ENCODE measurements at places on chromosomes 2 and 18.

- no peak for DNase-seq
Measured at GRCh38 chr2:160255408-160255807, 55.3 kb upstream of the ITGB6 start.

- no peak for DNase-seq
Measured at GRCh38 chr2:181483876-181484275, 26.7 kb downstream of the ITGA4 start.

DNA sequence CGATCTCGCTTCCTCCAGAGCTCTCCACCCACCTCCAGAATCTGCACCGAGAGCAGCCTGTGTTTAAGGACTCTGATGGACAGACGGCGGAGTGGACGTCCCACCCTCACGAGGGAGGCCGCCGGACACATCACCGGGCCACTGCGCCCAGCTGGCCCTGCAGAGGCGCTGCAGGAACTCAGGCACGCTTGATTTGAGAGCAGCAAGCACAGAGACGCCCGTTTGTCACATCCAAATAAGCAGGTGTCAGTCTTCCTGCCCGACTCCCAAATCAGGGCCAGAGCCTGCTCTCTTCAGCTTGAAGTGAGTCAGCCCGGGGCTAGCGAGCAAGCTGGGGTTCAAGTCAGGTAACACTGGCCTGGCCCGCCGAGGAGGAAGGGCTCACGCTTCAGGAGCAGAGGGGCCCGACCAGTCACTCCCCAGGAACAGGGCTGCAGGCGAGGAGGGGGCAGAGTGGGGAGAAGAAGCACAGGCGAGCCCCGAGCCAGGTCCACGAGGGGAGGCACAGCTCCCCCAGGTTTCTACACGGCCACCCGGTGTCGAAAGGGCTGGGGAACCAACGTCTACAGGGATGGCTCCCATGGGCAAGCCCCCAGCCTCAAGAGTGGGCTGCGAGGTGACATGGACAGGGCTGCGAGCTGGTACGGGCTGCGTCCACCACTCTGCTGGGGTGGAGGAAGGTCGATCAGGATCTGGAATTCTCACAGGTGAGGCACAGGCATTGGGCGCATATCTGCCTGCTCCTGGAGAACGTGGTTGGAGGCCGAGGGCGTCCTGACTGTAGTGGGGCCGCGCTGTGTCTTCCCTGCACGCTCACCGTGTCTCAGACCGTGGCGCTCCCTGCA, 52.5 kb upstream of the CTDP1 start:
- DNase-seq, result no peak

GRCh38 chr2:79996709-79997108, 307.8 kb downstream of the LRRTM1 start:
- no peak for DNase-seq

- no peak for DNase-seq
Measured at GRCh38 chr2:239695728-239696240, 295.0 kb upstream of the HDAC4 start.

DNA sequence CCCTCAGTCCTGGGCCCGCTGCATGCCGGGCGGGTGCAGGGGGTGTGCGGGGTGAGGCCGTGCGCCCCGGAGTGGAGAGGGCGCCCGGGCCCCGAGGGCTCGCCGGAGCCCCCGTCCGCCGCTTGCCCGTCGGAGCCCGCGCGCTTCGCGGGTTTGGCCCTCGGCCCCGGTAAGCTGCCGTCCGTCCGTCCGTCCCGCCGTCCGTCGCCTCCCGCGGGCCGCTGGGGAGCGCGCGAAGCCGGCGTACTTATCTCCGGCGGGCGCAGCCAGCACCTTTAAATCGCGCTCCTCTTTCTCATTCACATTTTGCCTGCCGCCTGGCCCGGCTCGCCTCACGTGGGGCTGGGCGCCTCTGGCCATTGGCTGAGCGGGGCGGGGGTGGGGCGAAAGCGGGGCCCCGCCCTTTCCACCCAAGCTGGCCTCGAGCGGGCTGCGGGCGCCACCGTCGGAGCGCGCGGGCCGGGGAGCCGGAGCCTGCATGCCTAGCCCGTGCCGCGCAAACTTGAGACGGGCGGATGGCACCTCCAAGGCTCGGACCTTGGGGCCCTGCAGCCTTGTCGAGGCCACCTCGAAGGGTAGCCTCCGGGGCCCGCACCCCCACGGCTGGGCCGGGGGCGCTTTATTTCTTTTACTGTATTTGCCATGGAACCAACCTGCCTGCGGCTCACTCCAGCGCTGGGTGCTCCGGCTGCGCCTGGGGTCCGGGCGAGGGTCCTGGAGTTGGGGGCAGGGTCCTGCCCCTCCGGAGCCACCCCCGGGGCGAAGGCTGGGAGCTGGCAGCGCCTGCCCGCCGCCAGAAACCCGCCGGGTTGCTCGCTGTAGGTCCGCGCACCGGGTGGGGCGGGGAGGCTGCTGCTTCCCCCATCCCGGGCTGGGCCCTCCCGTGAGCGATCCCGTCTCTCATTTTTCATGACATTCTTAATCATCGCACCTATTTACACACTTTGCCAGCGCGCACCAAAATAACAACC, at the start of gene GBX2:
TSS of gene GBX2 (minus strand) at position 277 of the 971 bp plus-strand sequence. CDS start 415 bp downstream, outside the sequence.
- peak; percentile 65 for DNase-seq

DNA sequence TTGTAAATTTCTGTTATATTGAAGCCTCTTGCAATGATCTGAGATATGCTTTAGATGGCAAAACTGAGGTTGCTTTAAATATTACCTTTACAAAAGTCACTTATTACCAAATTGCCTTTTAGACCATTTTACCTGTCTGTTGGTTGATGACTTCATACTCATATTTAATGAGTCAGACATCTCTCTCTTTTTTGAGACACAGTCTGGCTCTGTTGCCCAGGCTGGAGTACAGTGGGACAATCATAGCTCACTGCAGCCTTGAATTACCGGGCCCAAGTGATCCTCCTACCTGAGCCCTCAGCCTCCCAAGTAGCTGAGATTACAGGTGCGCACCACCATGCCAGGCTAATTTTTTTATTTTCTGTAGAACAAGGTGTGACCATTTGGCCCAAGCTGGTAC, 11.5 kb upstream of the PPP4R3B start:
- no peak for DNase-seq

DNA sequence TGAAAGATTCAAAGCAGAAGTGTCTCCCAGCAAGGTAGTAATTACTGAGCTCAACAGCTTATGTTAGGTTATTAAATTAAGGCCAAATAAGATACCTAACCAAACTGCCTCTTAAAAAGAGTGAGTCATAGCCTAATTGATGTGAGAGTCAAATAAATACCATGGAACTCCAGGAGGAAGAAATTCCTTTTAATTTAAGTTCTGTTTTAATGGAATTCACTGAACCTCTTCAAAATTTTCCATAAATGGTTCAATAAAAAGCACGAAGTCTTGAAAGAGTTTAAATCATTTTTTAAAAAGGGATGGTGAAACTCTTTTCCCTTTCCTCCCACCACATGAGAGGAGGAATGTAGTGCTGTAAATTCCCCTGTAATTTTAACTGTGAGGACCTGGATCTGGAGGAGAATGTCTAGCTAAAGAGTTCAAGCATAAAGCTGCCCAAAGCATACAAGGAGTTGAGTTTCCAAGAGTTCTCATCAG, 180.8 kb upstream of the MMADHC start:
- no peak for DNase-seq

- no peak for DNase-seq
Measured at GRCh38 chr2:9405636-9406035, 17.7 kb downstream of the ITGB1BP1 start.

DNA sequence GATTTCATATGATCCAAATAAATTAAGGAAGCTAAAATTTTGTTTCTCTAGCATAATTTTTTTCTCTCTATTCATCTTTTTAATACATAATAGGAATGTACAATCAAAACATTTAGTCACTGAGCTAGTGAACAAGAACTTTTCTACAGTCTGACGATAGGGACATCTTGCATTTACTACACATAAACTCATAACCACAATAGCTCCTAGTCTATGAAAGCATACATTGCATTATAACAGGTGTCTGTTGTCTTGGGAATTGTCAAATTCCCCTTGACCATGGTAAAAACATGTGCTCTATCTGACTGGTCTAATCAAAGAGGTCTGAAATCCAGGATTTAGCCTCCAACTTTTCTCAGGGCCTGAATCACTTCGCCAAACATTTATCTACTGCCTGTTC, 144.8 kb downstream of the FAM124B start:
- DNase-seq, result no peak

GRCh38 chr2:192197357-192197756, 2.6 kb upstream of the TMEFF2 start:
- DNase-seq, result no peak

DNA sequence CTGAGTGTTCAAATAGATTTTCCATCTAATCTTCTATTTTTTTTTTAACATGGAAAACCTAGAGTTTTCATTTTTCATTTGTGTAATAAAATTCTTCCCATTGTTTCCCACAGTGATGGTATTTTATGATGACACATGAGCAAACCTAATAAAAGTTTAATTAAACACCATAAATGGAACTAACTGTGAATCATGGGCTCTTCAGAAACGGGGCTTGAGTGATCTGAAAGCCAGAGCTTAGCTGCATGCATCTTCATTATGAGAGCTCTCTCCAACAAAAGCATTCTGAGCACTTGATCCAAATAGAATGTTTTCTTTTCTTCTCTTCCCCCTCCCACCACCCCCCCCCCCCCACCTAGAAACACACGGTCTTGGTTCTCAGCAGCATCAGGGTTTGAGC, 82.1 kb upstream of the REV1 start:
- no peak for DNase-seq

GRCh38 chr2:108586631-108587030, 52.4 kb downstream of the LIMS1 start:
- no peak for DNase-seq

DNA sequence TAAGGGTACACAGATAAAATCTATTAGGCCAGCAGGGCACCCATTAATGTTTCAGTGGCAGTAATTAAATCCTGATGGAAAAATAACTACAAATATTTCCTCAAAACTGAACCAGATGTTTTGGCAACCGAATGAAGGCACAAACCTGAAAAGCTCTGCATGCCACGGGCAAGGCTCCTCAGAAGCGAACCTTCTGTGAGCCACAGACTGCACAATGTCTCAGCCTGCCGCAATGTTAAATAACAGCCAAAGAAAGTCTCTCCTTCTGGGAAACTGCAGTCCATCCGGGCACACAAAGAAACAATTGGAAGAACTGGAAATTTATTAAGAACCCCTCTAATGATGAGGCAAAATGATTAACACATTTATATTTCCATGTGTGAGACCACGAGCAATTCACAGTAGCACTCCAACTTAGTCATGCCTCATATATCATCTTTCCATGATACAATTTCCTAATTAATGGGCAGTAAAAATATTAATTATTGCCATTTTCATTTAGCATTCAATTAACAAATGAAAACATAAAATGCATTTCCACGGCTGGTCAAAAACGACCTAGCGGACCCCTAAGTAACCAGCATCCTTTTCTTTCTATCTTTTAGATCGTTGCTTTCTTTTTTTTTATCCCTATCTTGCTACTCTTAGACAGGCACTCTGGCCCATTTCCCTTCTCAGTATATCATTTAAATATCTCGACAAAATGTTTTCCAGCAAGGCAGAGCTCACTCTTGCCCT, 237.5 kb downstream of the EPHA4 start:
- no peak for DNase-seq

GRCh38 chr18:74453016-74453566, 4.0 kb downstream of the DIPK1C start:
- DNase-seq, result no peak

GRCh38 chr18:58997811-58998337, 133.2 kb downstream of the ZNF532 start:
- no peak for DNase-seq

- DNase-seq, result no peak
Measured at GRCh38 chr2:104402825-104403224, 451.1 kb upstream of the POU3F3 start.

DNA sequence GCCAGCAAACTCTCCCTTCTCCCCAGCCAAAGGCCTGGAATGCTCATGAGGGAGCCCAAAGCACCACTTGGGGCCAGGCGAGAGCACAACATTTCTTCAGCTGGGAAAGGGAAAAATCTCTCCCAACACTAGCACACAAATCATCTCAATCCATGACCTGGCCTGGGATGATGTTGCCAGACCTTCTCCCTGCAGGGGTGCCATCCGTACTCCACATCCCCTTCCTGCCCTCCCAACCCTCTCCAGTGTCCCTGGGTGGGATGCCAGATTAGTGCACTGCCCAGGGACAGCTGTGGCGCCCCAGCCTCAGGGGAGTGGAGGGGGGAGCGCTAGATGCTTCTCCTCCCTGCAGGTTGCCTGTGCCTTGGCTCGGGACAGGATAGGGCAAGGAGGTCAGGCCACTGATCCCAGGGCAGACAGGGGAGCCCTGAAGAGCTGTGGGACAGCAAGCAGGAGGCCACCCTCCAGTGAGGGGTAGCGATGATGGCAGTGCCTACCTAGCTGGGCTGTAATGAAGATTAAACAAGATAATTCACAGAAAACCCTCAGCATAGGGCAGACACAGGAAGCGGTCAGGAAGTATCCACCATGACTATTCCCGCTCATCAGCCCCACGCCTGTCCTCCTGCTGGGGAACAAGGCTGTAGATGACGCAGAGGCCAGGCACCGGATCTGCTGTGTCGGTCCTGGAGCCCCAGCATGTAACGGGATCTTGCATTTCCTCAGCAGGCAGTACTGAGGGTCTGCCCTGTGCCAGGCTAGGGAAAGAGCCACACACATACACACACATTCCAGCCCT, 31.1 kb downstream of the SERTAD2 start:
- no peak for DNase-seq

GRCh38 chr18:13179566-13180113, 38.9 kb upstream of the LDLRAD4 start:
- peak; percentile 95 for DNase-seq

- DNase-seq, result no peak
Measured at GRCh38 chr2:232942831-232943230, 70.2 kb downstream of the NGEF start.

- no peak for DNase-seq
Measured at GRCh38 chr2:16686641-16687040, 21.0 kb upstream of the CYRIA start.

DNA sequence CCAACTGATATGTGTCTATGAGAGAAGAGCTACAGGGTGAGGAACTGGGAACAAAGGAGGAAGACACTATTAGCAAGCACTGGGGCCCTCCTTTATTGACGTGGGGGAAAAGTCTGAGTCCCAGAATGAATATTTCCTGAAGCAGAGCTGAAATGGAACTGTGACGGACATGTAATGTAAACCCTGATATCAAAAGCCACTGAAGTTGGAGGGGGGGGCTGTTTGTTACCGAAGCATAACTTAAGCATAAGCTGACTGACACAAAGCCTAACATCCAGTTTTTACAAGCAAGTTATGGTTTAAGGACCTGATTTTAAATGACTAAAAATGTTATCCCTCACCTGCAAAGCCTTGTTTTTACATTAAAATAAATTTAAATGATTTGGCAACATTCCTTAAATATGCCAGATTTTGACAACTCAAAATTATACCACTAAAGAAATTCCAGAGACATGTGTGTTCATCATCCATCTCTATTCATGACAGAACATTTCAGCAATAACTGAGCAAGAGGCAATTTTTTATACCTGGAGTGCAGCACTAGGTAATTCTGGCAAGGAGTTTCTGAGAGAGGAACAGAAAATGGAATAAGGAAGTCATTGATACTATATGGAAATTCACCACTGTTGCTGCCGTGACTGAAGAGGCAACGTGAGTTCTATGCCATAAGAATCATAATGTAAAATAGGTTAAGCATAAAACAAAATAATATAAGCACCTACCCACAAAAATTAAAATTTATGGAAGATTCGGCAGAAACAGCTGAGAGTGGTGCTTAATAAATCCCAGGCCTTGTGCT, 186.0 kb downstream of the AFF3 start:
- DNase-seq, result no peak

GRCh38 chr2:233424154-233424951, 70.1 kb downstream of the DGKD start:
- no peak for DNase-seq
